ENCODE measurements at places on chromosomes 13 and 19.

- DNase-seq: no peak
Measured at GRCh38 chr19:31252441-31252840, 96.8 kb downstream of the TSHZ3 start.

- peak; percentile 45 for DNase-seq
Measured at GRCh38 chr19:40411125-40411842, 1.9 kb downstream of the PRX start.

DNA sequence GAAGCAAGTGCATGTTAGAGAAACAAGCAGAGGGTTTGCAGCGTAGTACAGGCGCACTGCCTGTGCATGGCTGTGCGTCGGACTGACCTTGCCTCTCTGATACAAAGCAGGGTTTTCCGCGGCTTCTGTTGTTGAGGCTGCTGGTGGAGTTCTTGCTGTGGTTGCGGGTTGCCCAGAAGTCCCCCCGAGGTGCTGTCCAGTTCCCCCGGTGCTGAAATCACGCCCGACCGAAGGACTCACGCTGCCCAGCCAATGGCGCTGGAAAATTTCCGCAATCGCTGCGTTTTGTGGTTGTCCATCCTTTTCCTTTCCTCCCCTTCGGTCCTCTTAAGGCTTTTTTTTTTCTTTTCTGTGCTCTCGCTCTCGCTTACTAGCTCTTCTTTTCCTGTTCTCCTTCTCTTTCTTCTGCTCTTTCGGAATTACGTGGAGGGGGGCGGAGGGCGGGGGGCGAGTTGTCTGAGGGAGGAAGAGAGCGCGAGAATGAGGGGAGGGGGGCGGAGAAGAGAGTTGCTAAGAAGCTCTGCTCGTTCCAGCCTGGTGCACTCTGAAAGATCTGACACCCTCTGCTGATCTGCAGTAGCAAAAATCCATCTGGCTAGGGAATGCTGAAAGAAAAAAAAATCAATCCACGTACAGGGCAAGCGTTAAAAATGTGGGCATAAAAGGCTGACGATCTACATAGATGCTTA lies at the start of gene SLITRK1:
Gene SLITRK1, minus strand, starts transcription at position 558 of the 689 bp plus-strand sequence. CDS start 967 bp downstream, outside the sequence.
- peak; percentile 87 for DNase-seq

- peak; percentile 42 for DNase-seq
Measured at GRCh38 chr19:1503089-1503924, 9.5 kb downstream of the ADAMTSL5 start.

DNA sequence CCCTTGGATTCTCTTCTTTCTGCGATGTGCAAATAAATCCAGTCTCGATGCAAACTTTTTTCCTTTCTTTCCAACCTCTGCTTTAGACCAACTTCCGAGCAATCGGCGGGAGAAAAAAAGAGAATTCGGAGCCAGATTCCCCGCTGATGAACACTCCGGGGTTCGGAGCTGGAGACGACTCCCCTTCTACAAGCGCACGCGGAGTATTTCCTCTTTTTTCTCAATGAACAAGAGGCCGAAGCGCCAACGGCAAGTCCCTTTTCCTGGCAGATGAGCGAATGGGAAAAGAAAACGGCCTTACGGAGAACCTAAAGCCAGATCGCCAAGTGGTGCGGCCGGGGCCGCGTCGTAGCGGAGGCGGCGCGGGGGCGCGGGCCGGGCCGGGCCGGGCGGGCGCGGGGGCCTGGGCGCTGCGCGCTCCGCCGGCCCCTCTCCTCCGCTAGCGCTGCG lies 250 bp downstream of the SPRY2 start:
- DNase-seq: no peak

GRCh38 chr19:2327773-2328400 lies 499 bp downstream of the LSM7 start:
- no peak for DNase-seq

DNA sequence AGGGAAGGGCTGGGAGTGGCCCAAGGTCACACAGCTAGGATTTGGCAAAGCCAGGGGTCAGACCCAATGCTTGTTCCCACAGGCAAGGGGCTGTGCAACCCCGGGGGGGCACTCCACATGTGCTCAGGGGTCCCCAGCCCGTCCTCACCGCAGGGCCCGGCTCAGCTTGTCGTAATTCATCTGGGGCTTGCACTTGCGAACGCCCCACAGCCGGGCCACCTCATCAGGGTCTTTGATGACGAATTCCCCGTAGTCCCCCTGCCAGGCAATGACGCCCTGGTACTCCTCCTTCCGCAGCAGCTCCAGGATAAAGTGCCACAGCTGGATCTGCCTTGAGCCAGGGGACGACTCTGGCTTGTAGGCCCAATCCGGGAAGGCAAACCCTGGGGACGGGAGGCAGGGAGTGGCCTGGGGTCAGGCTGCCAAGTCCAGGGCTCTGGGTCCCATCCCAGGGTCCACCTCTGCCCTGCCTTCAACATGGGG lies 4.7 kb downstream of the ERF start:
- peak; percentile 57 for DNase-seq

DNA sequence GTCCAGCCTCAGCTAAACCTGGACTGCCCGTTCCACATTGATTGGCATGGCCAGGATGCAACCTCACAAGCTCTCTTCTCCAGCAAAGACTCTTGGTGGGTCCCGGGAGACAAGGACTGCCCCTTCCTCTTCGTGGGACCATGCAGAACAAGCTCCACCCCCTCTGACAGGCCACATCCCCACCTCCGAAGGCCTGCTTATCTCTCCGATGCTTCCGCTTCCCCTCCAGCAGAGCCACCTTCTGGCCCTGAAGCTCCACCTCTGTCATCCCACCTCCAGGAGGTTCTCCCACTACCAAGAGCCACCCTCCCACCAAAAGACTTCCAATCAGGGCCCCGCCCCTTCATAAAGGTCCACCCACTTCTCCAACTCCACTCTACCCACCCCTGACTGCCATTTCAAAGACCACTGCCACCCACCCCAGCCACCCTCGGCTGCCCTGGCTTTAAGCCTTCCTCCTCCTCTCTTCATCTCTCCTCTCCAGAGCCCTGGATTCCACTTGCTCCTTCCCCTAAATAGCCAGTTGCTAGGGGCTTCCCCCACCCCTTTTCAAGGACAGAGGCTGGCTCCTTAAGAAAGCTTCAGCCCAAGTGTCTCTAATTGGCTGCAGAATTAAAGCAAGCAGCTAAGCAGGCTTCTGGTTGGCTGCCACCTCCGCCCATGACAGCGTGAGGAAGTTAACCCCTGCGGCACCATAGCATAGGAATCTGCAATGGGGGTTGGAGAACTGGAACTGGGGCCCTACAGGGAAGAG lies 9.9 kb downstream of the LRFN1 start:
- DNase-seq: no peak

- DNase-seq: peak; percentile 25
Measured at GRCh38 chr13:84605927-84606326, 723.7 kb upstream of the SLITRK1 start.

GRCh38 chr13:105220881-105221280 lies 1314.6 kb downstream of the EFNB2 start:
- no peak for DNase-seq

GRCh38 chr19:13149628-13150186 lies 468 bp downstream of the STX10 start:
- DNase-seq: no peak

- DNase-seq: no peak
Measured at GRCh38 chr19:17599780-17600179, 44.3 kb downstream of the COLGALT1 start.

DNA sequence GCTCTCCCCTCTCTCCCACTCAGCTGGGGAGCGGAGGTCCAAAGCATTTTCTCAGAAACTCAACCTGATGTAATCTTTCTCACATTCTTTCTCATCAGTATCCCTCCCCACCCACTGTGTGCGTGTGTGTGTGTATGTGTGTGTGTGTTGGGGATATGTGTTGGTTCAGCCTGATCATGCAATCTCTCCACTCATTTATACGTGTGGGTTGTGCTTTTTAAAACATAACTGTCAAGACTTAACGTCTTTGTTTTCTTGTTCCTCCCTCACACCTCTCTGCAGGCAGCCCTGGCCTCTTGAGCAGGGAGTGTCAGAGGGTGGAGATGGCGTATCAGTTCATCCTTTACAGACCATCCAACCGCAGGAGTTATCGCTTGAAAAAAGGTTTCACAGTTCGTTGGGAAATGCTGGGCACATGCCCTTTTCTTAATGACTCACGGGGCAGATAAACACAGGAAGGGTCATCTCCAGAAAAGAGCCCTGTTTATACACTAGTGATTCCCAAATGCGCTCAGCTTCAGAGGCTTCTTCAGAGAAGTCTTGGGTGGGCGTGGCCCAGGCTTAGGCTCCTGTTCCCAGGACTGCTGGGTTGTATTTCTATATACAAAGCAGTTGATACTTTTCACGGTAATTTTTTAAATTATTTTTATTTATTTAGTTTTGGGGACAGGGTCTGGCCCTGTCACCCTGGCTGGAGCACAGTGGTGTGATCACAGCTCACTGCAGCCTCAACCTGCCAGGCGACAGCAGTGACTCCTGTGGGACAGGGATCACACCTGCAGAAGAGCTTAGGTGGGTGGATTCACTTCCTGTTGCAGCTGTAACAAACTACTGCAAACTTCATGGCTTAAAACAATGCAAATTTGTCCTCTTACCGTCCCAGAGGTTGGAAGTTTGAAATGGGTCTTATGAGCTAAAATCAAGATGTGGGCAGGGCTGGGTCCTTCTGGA lies 60.3 kb downstream of the CCDC70 start:
- DNase-seq: no peak

- DNase-seq: no peak
Measured at GRCh38 chr19:40642051-40642706, 41.0 kb downstream of the LTBP4 start.

DNA sequence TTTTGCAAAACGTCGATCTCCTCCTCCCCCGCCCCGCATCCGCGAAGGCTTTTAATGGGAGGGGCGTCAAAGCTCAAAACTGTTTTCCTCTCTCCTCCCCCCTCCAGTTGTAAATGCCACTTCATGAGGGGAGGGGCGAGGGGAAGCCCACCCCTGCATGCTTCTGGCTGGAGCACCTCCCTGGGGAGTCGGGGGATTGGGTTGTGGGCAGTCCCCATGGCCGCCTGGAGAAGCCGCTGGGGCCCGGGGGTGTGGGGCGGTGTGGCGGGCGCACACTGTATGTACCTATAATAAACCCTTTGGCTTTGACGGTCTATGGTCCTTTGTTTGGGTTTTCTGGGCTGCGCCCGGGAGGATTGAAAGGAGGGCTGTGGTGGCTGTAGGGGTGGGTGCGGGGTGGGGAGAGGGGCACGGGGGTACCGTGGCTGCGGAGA lies 505 bp upstream of the SHKBP1 start:
- DNase-seq: no peak

DNA sequence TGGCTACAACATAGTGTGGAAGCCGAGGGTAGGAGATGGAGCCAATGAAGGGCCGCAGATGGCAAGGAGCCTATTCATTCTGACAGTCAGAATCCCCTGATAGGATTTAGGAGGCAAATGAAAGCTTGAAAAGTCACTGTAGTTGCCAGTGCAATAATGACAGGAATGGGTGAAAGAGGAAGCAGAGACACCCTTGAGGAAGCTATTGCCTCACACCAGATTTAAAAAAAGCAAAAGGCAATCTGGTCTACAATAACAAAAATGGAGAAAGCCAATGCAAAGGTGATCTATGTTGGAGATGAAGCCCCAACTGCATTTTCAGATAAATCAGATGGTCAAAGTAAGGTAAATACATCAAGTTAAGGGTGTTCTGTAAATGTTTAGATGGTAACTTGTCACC lies 158.5 kb downstream of the TUBA3C start:
- no peak for DNase-seq

- DNase-seq: no peak
Measured at GRCh38 chr19:50340331-50340730, 11.2 kb upstream of the KCNC3 start.

DNA sequence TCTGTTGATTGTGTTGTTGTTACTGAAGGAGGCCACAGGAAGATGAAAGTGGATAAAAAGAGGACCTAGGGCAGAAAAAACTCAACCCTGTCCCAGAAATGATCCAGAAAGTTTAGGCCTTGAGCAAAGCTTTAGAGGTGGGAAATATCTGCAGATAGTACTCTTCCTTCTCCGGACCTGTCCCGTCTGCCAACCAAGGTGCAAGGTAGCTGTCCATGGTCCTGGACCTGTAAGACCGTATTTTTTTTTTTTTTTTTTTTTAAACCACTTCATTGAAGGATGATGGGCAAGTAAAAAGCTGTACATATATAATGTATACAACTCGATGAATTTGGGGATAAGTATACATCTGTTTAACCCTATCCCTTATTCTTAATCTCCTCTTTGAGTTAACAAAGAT lies 225.9 kb downstream of the OLFM4 start:
- no peak for DNase-seq

- DNase-seq: no peak
Measured at GRCh38 chr19:2750808-2751437, 11.1 kb upstream of the SLC39A3 start.

GRCh38 chr13:103772576-103772975 lies 706.4 kb upstream of the SLC10A2 start:
- DNase-seq: no peak

DNA sequence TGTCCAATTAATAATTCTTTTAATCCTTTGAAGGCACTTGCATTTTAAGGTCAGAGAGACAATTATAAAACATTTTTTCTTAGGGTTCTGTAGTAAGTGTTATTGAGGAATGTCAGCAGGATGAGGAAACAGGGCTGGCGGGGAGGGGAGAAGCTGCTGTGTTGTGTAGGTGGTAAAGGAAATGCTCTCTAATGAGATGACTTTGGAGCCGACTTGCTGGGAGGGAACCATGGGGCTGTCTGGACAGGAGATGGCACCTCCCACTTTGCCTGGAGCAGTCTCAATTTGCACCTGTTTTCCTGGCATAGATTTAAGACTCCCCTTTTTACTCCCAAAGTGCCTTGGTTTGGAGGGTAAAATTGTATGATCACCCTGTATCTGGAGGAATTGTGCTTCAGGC lies 230.4 kb downstream of the ATP8A2 start:
- no peak for DNase-seq

- peak; percentile 90 for DNase-seq
Measured at GRCh38 chr19:3365836-3366752, at the start of gene NFIC. TSS of gene NFIC (plus strand) at chr19:3366583. CDS start at chr19:3366637, 54 bp downstream.

DNA sequence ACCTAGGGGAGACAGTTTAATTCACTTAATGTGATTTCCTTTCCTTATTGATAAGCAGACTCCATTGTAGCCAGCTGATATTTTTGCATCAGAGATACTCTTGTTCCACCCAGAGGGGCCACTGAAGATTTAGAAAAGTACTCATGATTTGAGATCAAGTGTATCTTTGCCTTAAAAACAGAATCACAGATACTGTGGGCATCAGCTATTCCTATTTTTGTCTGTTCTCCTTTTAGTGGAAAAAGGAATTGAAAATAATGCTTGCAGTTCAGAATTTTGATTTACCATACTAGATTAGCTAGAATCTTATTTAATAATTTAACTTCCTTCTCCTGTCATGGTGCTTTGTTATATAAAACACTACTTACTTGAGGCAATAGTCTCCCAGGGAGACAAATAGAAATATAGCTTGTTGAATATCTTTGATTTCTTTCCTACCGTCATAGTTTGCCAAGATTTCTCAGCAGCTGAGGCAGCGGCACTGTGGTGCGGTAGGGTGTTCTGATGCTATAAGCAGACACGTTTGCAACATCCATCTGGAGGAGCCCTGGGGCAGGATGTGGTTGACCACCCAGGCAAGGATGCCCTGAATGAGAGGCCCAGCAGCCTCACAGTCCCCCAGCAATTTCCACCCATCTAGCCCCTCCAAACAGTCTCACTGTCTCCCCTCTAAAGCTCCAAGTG lies 47.0 kb upstream of the RAP2A start:
- no peak for DNase-seq
